ENCODE measurements at places on chromosomes 12 and 14.
A peak's percentile ranks its signal among the peaks of the same experiment; 100 is the strongest.

DNA sequence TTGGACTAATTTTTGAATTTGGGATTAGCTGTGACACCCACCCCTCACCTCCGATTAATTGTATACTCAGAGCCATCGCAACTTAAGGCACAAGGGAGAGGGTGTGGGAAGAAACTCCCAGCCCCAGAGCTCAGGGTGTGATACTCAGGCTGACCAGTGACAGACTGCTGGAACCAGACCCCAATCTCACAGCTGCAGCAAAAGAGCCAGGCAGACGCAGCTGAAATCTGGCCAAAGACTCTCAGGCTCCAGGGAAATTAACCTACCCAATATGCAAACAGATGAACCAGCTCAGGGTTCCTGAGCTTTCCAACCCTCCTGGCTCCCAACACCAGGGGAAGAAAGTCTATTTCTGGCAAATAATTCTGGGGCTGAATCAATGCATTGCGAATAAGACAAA, 30.5 kb downstream of the ANAPC7 start:
- no peak for DNase-seq

GRCh38 chr14:58291646-58292045, 6.7 kb upstream of the ARID4A start:
- DNase-seq = no peak

GRCh38 chr14:91115986-91116770, 2.3 kb downstream of the DGLUCY start:
- DNase-seq = peak; percentile 18

GRCh38 chr14:102645746-102646440, 53.4 kb downstream of the RCOR1 start:
- no peak for DNase-seq

DNA sequence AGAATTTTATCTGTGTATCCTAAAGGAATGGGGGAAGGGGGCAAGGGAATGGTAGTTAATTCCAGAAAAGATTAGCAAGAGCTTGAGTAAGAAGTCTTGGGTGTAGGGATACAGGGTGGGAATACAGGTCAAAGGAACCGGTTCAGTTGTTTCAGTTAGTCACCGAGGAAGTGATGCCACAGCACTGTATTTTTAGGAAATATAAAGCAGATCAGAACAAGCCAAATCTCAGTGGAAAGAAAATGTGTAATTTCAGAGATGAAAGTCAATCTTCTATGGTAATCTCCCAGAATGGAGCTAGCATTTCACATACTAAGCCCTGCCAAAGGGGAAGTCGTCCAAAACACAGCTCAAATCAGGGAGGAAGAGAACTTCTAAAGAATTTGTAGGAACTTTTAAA, 4.7 kb upstream of the TUBA1C start:
- no peak for DNase-seq

DNA sequence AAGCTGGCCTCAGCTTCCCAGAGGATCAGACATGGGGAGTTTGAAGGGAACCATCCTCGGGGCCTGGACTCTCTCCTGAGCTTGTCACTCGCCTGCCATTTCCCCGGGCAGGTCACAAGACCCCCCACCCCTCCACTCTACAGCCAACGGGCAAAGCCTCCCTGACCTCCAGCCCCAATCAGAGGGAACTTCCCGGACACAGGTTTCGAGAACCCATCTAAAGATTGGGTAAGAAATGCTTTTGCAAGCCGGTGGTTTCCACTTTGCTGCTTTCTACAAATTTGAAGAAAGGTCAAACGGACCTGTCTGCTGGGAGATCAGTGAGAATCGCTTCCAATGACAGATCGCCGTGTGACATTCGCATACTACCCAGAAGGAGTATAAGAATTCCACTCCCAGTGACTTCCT, 89.6 kb downstream of the SCARB1 start:
- no peak for DNase-seq

DNA sequence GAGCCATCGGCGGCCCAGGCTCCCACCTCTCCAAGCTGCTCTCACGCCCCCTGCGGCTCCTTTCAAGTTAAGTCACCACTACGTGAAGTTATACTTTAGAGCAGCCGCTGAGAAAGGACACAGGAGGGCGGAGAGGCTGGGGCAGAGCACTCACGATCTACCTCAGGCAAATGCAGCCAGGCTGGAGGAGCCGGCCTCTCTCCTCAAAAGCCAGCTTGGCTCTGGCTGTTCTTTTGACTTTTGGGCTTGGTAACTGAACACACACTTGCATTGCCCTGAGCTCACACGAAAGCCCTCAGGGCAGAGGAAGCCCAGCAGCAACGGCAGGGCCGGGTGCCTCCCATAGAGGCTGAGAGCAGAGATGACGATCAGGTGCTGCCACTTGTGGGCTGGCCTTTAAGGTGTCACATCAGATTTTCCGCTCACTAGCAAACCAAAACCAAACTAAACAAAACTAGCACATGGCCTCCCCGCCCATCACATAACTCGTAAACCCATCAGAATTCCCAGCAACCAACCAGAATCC, 75.2 kb downstream of the PITPNM2 start:
- DNase-seq = peak; percentile 75

DNA sequence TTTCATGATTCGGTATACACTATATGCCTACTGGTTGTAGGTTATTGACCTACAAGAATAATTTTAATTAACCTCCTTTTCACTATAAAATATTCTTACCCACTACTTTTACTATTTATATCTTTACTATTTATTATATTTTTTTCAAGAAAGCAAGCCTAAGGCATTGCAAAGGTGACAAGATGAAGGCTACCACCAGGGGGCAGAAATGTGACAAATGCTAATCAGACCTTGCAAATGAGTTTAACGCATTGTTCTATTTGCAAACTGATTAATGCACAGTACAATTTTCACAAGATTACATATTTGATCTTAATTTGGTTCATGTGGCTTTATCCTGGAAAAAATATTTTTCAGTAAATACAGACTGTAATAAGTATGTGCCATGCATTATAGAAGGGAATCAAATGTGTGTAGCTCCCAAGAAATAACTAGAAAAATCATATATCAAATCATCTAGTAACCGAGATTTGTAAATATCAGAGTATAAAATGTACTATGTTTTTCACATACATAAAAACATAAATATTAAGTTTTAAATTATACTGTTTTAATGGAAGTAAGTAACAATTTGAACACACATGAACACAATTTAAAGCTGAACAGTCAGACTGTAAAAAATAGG, 107.0 kb downstream of the ADAMTS20 start:
- peak; percentile 68 for DNase-seq

DNA sequence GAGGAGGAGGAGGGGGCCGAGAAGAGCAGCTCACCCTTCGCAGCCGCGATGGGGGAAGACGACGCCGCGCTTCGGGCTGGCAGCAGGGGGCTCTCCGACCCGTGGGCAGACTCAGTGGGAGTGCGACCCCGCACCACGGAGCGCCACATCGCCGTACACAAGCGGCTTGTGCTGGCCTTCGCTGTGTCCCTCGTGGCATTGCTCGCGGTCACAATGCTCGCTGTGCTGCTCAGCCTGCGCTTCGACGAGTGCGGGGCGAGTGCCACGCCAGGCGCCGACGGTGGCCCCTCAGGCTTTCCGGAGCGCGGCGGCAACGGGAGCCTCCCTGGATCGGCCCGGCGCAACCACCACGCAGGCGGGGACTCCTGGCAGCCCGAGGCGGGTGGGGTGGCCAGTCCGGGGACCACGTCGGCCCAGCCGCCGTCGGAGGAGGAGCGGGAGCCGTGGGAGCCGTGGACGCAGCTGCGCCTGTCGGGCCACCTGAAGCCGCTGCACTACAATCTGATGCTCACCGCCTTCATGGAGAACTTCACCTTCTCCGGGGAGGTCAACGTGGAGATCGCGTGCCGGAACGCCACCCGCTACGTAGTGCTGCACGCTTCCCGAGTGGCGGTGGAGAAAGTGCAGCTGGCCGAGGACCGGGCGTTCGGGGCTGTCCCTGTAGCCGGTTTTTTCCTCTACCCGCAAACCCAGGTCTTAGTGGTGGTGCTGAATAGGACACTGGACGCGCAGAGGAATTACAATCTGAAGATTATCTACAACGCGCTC, 745 bp downstream of the TRHDE start:
- no peak for DNase-seq

- no peak for DNase-seq
Measured at GRCh38 chr12:96743606-96744005, 163.5 kb upstream of the NEDD1 start.

DNA sequence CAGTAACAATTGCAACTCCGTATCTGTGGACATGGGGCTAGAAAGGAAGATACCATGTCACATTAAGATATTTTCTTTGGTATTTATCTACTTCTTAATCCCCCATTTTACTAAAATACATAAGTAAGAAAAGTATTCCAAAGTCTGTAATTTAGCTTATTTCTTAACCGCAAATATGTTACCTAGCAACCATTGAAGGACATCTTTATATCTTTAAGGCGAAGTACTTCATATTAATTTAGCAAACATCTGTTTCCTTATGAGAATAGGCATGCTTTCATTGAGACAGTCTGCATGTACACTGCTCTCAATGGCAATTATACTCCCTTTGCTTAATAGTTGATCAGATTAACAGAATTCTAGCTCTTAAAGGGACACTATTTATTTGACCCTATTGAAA, 88.8 kb downstream of the NAV3 start:
- no peak for DNase-seq

- no peak for DNase-seq
Measured at GRCh38 chr12:105920161-105920684, 218.5 kb downstream of the NUAK1 start.

GRCh38 chr14:65604936-65605335, 192.4 kb downstream of the FUT8 start:
- no peak for DNase-seq

DNA sequence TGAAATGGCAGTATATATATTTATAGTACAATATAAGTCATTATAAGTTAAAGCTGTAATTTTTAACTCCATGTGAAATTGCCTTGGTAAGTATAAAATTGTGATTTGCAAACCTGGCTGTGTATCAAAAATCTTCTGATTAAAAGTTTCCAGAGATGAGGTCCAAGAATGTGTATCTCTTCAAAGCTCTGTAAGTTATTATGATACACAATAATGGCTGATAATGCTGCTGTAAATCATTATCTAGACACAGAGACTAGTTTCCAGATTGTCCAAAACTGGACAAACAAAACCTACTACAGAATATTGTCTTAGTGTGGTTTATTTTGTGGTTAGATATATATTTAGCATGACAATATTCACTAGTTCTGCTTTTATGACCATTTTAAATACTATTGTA, 514.8 kb downstream of the SLC6A15 start:
- no peak for DNase-seq

DNA sequence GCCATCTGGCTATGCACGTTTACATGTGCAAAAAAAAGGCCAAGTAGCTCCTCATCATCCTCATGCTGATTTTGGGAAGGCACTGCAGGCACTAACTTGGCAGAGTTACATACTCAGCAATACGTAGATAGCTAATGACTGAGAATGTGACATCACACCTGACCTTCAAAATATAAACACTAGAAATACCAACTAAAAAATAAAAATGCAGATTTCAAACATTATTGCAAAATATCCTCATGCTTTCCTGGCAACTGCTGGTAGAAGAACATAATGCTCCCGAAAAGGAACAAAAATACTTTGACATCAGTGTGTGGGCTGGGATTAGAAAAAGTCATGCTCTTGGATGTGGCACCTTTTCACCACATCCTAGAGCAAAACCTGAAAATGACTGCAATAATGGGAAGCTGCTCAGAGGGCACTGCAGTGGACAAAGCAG, 153.2 kb upstream of the ABCD2 start:
- no peak for DNase-seq

- no peak for DNase-seq
Measured at GRCh38 chr12:3171195-3171591, 94.0 kb downstream of the TSPAN9 start.

DNA sequence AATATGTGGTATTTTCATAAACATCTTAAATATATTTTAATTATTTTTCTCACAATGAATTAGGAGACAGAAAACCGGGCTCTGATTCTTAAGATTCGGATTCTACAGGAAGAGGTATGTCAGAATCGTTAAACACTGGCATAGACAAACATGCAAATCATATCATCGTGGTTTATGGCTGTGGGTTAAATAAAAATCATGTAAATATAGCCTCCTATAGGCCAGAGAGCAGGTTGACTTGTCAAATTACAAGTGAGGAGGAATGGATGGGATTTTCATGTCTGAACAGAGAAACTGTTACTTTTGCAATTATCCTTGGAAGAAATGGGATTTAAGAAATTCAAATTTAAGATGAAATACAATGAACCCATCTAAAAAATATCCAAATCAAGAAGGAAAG, 74.9 kb upstream of the BCAT1 start:
- no peak for DNase-seq

- no peak for DNase-seq
Measured at GRCh38 chr12:131356485-131357184, 354.3 kb upstream of the SFSWAP start.

DNA sequence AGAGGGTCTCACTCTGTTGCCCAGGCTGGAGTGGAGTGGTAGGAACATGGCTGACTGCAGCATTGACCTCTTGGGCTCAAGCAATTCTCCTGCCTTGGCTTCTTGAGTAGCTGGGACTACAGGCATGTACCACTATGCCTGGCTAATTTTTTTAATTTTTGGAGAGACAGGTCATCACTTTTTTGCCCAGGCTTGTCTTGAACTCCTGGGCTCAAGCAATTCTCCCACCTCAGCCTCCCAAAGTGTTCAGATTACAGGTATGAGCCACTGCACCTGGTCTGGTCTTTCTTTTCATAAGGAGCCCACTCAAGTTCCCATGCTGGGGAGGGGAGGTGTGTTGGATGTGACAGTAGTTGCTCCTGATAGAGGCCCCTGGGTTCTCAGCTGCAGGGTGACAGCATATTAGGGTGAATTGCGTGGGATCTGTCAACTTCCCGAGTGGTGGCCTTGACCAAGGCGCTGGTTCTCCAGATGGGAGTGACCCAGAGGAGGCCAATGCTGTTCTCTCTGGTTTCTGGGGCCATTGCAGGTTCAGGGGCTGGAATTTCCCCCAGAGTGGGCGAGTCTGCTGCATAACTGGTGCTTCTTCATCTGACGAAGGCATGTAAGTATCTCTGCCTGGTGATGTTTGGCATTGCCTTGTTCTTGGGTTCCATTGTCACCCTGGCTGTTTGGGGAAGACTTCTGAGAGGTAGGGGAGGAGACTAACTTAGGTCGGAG, 52.4 kb upstream of the ESRRB start:
- no peak for DNase-seq

DNA sequence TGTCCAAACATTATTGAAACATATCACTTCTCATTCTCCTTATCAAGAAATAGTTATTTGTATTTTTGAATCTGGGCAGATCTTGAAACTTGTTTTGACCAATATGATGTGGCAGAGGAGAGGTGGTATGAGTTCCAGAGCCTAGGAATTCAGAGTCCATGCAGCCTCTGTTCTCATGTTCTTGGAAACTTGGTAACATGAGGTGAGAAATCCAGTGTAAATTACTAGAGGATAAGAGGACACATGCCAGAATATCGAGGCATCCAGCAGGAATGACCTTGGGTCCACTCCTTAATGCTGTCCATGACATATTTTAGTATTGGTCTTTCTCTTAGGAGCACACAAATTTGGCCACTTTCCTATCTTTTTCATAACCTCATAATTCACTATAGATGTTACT, 1374.6 kb downstream of the FSCB start:
- DNase-seq = no peak

- no peak for DNase-seq
Measured at GRCh38 chr14:58598028-58598803, 39.5 kb upstream of the DACT1 start.

Measured in stimulated activated CD4-positive, alpha-beta T cell treated with anti-CD3 and anti-CD28 coated beads, Interleukin-2, amount 100 ng/mL, for 24 hours (primary cell).